ENCODE measurements at places on chromosomes 3 and 15.

- no peak for DNase-seq
Observed at GRCh38 chr3:22585504-22585903, 617.6 kb upstream of the UBE2E2 start.

GRCh38 chr3:133742351-133743091 lies 3.7 kb upstream of the TF start:
- no peak for DNase-seq

- DNase-seq, result no peak
Observed at GRCh38 chr3:194101592-194102432, 34.1 kb upstream of the HES1 start.

GRCh38 chr15:38662033-38662802 lies 97.6 kb upstream of the RASGRP1 start:
- no peak for DNase-seq

- DNase-seq, result no peak
Observed at GRCh38 chr3:156189927-156190326, 69.5 kb downstream of the KCNAB1 start.

DNA sequence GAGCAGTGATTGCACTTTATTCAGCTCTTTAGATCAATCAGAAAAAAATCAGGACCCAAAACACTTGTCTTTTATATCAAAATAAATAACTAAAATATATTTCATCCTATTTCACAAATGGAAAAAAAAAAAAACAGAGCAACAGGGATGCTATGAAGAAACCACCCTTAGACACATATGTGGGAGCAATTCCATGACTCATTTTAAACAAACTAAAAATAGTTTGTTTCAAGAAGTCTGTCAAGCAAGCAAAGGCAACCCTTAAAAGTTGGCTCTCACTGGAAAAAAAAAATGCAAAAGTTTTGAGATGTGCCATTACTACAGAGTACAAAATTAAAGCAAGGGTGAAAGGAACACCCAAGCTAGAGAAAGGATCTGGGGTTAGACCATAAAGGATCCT lies 5.7 kb downstream of the ATP13A3 start:
- no peak for DNase-seq

- DNase-seq, result no peak
Observed at GRCh38 chr15:62578546-62578945, 413.5 kb upstream of the C2CD4B start.

GRCh38 chr3:19931180-19931692 lies 2.8 kb downstream of the EFHB start:
- DNase-seq, result peak; percentile 39

- DNase-seq, result no peak
Observed at GRCh38 chr3:11050666-11051323, 58.2 kb downstream of the SLC6A1 start.

DNA sequence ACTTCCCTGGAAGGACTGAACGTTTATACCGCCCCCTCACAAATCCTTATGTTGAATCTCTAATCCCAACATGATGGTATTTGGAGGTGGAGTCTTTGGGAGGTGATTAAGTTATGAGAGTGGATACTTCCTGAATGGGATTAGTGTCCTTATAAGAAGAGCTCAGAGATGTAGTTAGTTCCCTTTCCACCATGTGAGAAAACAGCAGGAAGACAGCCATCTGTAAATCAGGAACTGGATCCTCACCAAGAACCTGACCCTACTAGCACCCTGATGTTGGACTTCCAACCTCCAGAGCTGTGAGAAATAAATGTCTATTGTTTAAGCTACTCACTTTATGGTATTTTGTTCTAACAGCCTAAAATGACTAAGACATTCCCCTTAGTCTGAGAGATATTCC lies 33.3 kb upstream of the SACM1L start:
- no peak for DNase-seq

DNA sequence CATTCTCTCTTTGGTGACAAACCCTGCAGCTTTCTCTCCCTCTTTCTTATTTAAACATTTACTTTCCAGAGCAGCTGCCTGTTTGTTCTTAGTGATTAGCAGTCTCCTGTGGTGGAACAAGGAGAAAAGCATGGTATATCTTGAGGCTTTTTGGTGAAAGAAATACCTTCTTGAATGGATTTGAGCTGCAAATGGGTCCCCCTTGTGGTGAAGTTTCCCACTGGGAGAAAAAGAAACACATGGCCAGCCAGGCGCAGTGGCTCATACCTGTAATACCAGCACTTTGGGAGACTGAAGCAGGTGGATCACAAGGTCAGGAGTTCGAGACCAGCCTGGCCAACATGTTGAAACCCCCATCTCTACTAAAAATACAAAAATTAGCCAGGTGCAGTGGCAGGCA lies 48.3 kb upstream of the ACP3 start:
- DNase-seq, result no peak

- DNase-seq, result no peak
Observed at GRCh38 chr3:187063286-187064121, 75.8 kb downstream of the RPL39L start.

GRCh38 chr15:71329497-71330260 lies 214.4 kb downstream of the THSD4 start:
- DNase-seq, result no peak

DNA sequence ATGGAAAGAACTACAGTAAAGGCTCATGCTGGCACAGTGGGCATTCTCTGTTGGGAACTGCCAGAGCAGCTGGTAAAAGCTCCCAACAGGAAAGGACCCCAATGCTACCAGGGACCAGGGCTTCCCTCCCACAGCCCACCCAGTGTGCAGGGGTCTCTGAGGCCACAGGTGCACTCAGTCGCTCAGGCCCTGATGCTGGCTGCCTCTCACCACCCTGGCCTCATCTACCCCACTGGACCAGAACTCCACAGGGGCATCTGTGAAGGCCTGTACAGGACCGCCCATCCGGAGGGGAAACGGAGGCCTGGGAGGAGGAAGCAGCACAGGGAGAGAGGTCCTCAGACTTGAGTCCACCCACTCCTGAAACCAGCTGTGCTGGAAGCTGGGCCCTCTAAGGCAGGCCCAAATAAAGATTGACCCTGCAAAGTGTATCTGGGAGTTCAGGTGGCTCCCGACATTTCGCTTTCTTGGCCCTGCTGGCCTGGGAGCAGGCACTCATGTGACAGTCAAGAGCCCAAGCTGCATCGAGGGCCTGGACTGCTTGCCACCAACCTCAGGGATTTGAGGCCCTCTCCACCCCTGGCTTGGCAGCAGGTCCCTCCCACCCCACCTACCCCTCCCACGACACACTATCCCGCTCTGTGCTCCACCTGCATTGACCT lies 12.7 kb downstream of the KLF15 start:
- no peak for DNase-seq

- DNase-seq, result no peak
Observed at GRCh38 chr3:101536266-101536665, 23.3 kb upstream of the SENP7 start.

- DNase-seq, result no peak
Observed at GRCh38 chr3:18092726-18093125, 332.4 kb downstream of the SATB1 start.

DNA sequence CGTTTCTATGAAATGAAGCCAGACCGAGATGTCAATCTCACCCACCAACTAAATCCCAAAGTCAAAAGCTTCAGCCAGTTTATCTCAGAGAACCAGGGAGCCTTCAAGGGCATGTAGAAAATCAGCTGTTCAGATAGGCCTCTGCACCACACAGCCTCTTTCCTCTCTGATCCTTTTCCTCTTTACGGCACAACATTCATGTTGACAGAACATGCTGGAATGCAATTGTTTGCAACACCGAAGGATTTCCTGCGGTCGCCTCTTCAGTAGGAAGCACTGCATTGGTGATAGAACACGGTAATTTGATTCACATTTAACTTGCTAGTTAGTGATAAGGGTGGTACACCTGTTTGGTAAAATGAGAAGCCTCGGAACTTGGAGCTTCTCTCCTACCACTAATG lies 41.9 kb upstream of the TRA2B start:
- DNase-seq, result no peak

- DNase-seq, result no peak
Observed at GRCh38 chr3:107633327-107634098, 110.8 kb downstream of the BBX start.

DNA sequence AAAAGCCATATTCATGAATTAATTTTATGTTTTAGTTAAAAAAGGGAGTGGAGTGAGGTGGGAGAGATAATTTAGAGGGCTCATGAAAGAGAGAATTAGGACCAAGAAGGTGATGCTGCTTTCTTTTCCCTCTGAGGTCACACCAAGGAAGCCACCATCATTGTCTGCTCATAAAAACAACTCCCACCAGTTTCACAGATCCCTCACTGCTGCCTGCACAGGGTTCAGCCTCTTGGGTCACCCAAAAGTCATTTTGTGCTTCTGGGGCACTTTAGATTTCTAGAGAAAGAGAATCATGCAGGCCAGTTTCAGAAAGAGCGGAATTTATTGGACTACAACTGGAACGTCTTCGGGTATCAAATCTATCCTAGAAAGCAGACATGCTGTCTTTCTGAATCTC lies 241.4 kb upstream of the EOMES start:
- DNase-seq, result peak; percentile 19

GRCh38 chr3:73484656-73485248 lies 140.0 kb downstream of the PDZRN3 start:
- DNase-seq, result peak; percentile 4

DNA sequence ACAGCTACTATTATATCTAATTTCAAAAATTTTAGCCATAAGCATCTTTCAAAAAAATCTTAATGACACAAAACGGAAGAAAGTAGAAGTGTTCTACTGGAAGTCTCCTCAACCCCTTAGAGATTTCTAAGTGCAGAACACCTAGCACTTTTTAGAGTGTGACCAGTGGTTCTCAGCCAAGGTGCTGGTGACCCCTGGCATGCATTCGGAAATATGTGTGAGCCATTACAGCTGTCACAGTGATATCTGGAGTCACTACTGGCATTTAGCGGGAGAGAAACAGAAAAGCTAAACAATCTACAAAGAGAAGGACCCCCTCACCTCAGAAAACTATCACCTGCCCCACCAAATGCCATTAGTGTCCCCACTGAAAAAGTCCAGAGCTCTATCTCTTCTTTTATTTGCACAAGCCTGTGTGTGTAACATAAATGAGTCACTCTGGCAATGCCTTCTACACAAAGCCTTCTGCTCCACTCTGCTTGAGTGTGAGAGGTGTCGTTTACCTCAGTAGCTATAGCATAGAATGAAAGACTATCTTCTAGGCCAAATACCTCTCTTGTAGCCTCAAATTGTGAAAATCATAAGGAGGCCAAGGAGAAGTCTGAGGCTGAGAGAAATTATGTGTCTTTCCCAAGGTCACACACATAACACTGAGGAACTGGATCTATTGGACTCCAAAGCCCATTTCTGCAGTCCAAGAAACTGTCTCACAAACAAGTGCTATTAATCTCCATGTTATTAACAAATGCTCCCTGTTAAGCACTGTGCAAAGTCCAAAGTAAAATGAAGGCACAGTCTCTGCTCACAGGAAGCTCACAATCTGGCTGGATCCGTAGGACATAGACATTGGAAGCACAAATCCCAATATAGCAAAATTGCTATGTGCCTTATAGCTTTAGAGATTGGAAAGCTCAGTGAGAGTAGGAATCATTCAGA lies 28.5 kb upstream of the KCNMB2 start:
- no peak for DNase-seq

GRCh38 chr3:55860049-55860721 lies 373.1 kb upstream of the WNT5A start:
- DNase-seq, result no peak

DNA sequence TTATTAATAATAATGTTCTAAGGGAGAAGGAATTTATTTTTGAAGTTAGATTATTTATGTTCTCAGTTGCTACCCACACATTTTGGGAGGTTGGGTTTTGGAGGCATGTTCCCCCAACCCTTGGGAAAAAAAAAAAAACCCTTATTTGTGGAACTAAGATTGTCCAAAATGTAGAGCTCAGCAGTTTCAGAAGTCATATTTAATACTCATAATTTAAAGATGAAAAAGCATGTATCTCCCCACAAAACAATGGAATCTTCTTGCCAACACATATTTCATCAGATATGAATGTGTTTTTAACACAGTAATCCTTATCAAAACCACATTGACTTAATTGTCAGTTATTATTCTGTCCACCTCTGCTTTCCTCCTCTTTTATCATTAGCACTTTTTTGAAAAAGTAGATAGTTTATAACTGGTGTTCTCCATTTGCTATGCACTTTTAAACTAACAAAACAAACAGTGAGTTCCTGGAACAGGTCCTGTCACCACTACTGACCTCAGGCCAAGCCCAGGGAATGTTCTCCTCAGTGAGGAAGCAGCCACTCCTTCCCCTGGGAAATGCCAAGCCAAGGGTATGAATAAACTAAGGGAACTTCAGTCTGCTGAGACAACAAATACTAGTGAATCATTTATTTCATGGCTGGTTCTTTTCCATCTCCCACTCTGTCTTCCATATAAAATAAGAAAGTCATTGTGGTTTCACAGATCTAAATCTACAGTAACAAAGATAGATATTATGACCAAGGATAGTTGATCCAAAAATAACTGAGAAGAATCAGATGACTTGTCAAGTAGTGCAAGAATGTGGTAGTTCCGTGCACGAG lies 414.4 kb upstream of the ALCAM start:
- no peak for DNase-seq

DNA sequence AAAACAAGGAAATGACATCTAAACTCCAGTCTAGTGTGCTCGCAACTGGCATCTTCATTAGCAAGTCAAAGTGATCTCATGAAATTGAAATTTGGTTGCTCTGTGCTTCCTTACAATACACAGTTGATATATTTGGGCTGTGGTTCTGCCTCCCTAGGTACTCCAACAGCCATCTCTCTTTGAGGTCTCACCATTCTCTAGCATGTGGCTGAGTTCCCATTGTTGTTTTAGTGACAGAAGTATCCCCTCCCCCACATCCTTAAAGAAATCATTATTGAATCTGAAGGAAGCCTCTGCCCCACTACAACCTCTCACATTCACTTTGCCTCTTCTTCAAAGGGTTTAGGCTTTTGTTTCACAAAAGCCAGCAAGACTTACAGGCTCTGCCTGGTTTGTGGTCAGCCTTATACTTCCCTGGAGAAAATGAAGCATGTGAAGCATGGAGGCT lies 516.5 kb downstream of the NLGN1 start:
- DNase-seq, result no peak

GRCh38 chr15:36932070-36932469 lies 168.3 kb downstream of the MEIS2 start:
- DNase-seq, result no peak

DNA sequence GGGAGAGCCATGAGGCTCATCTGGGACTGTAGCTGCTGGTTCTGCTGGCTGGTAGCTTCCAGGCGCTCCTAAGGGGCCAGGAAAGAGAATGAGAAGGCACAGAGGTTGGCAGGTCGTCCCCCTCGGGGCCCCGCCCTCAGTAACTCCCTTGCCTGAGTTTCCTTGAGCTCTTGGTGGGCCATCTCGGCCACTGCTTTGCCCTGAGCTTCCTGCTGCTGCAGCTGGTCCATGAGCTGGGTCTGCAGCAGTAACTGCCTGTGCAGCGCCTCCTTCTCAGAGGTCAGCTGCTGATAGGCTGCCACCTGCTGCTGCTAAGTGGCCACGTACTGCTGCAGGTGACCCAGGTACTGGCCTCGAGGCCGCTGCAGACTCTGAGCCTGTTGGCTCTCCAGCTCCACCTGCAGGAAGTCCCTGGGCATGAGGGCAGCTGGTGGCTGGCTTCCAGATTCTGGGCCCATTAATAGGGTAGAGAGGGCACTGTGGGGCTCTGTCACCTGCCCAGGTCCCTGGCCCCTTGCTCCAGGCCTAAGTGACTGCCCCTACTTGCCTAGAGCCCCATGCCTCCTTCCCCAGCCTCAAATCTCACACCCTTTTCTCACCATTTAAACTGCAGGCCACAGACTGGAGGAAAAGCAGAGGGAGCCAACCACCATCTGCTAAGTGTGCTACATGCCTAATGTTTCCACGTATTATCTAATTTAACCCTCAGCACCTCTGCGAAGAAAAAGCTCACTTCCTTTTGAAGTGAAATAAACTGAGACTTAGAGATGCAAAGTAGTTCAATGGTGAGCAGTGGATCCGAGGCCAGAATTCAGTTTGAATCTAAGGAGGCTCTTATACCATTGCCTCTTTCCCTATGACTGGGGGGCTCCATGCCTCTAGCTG lies 10.8 kb upstream of the VPS33B start:
- DNase-seq, result peak; percentile 70
